Foreskin keratinocyte (primary cell): ENCODE measurements at places on chromosomes 2 and 18. TPM values are rescaled to one million over a fixed set of nuclear protein-coding genes. Genes with fewer than 3 reads are reported as not detected.

The NEDD4L gene
- 76.3 and 79.5 TPM in 2 replicates for total RNA-seq

DNA sequence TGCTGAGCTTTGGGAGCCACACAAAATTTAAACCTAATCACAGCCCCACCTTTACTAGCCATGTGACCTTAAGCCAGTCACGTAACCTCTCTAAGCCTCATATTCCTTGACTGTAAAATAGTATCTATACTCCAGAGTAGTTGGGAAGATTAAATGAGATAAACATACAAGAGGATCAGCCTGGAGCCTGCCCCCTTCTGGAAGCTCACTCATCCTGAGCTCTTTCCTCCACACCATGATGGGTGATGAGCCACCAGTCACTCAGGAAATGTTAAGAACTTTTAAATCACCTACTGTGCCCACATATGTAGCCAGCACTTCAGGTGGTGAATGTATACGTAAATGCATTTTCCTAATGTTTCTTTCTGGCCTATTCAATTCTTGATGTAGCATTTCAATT lies 195.9 kb upstream of the DDX18 start:
- DNase-seq: no peak

- DNase-seq: no peak
These were observed 52.3 kb downstream of the IRS1 start for GRCh38 chr2:226747288-226747687.

DNA sequence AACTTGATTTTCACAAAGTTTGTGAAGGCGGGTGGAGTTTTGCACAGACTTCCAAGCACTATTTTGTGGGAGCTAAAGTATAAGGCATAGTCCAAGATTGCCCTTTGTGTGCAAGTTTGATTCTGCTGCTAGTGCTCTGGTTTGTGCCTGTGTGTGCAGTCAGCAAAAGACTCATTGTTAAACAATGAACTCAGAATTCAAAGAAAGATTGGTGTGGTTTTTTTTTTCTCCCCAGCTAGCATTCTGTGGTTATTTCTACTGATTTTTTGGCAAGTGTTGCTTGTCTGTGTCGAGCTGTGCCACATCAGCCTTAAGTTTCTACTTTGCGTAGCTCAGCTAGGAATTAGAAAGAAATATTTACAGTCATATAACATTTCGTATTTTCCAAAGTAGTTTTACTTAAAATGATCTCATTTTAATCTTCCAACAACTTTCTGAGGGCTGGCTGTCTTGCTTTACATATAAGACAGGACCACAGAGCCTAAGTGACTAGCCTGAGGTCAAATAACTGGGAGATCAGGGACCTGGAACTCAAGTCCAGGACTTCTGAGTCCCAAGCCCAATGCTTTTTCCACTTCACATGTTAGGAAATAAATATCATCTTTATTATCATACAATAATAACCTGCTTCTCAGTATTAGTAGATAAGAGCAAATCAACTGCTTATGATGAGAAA lies 69.8 kb downstream of the BABAM2 start:
- no peak for DNase-seq

DNA sequence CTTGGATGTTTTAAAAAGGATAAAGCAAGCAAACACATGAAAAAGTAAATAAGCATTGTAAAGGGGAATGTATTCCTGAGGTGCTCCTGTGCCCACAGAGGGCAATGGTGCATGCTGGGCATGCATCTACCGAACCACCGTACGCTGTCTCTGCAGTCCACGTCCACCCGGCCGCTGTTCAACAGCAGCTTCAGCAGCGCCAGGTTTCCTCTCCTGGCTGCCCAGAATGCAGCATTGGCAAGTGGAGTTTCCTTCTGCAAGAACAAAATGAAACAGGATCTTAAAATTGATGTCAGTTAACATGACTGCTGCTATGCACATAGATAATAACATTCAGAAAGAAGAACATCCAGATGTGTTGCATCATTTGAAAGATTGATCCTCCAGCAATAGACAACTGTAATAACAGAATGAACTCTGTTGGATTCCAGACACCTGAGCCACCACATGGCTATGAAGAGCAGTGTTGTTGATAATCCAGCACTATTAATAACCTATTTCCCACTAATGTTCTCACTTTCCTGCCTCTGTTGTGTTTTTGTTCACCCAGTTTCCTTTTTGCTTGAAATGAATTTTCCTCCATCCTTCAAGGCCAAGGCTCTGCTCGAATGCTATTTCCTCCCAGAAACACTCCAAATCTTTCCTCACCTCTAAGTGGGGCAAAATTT lies 13.6 kb downstream of the ANKRD29 start:
- no peak for DNase-seq
